ENCODE measurements at places on chromosomes 13 and 19.

DNA sequence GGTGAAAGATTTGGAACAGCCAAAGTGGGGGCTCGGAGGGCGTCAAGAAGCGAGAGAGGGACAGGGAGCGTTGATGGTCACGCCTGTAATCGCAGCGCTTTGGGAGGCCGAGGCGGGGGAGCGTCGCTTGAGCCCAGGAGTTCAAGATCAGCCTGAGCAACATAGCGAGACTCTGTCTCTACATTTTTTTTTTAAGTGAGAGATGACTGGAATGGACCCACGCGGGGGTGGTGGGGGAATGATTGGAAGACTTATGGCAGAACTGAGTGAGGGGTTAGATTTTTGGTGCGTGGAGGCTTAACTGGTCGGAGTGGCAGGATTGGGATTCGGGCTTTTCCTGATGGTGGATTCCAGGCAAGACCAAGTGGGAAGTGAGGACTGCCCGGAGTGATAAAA is 725 bp downstream of the PSMD8 start:
- DNase-seq: no peak

DNA sequence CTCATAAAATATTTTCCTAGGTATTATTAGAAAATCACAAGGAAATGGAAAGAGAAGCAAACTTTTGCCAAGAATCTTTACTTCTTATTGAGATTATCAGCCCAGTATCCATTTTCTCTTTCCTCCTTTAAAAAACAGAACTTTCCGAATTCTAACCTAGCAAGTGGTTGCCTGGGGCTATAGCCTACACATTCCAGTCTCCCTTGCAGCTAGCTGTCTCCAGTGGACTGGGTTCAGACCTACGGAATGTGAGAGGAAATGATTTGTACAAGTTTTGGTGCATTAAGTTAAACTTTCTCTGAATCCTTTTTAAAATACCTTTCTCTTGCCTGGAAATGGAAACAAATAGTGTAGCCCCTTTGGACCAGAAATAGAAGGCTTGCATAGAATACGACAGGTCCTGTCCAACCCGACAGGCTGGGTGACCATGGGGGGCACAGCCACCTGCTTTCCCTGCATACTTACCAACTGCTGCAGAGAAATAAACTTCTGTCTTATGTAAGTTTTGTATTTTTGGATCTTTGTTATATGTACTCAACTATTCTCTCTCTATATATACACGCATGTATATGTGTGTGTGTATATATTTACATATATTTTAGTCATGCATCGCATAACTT is 185.9 kb downstream of the NALCN start:
- no peak for DNase-seq

- DNase-seq: no peak
Measured at GRCh38 chr13:26400545-26400944, 146.6 kb downstream of the CDK8 start.

DNA sequence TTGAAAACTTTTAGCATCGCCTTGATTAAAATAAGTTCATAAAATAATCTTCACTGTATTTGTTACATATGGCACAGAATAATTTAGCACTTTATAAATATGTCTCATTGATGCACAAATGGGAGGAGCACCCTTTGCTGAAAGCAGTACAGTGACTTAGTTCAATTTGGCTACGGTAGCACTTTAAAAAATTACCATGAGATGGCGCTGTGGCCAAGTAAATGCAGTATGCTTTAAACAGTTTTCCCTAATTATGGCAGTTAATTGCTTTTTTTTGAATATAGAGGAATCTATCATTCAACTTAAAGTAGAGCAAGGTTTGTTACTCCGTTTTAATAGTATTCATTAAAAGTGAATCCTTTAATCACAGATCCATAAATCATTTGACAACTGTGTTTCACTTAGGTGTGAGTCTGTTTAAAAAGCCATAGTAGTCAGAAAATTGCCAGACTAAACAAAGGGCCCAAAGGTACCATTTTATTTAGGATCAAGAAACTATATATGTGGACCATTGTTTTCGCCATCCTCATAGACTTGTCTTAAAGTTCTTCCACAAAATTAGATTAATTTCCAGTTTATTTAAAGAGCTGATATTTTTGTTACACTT is 34.7 kb upstream of the ESD start:
- DNase-seq: no peak

DNA sequence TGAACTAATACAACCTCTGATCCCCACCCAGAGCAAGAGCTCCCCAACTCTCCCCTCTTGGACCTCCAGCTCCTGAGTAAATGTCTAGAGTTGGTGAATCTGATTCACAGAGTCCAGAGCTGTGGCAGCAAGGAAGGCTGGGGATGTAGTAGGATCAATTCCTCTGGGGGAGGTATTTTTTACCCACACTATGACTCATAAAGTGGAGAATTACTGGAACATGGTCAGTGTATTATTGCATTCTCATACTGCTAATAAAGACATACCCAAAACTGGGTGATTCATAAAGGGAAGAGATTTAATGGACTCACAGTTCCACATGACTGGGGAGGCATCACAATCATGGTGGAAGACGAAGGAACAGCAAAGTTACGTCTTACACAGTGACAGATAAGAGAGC is 496.7 kb downstream of the EFNB2 start:
- no peak for DNase-seq

- no peak for DNase-seq
Measured at GRCh38 chr13:103287659-103288058, 221.4 kb upstream of the SLC10A2 start.

DNA sequence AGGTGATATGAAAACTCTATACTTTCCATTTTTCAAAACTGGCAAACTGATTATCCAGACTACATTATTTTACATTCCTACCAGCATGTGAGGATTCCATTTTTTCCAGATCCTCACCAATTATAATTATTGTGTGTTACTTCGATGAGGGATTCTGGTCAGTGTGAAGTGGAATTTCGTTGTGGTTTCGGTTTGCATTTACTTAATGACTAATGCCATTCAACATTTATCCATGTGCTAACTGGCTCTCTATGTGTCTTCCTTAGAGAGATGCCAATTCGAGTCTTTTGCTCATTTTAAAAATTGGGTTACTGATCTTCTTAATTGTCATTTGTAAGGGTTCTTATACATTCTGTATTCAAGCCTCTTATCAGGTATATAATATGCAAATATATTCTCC is 1551.3 kb upstream of the MIR17HG start:
- no peak for DNase-seq

DNA sequence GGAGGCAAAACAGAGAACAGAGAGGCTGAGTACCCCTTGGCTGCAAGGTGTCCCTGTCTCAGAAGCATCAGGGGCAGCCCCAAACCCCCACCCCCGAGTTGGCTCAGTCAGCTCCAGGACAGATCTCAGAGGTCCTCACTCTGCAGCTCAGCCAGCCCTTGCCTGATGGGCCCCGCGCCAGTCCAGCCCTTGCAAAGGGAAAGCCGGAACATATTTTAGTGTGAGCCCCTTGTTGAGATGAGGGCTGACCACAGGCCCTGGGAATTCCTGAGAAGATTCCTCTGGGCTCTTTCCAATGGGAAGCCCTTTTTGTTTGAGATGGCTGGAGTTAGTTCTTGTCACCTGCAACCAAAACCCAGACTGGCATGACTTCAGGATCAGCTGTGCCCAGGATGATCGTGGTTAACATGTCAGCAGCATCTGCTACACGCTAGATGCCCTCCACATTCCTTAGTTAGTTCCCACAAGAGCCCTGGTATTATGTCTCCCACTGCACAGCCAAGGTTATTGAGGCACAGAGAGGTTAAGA is 33.9 kb upstream of the CCNE1 start:
- DNase-seq: no peak

- DNase-seq: no peak
Measured at GRCh38 chr19:32104850-32105235, 240.6 kb upstream of the ZNF507 start.

DNA sequence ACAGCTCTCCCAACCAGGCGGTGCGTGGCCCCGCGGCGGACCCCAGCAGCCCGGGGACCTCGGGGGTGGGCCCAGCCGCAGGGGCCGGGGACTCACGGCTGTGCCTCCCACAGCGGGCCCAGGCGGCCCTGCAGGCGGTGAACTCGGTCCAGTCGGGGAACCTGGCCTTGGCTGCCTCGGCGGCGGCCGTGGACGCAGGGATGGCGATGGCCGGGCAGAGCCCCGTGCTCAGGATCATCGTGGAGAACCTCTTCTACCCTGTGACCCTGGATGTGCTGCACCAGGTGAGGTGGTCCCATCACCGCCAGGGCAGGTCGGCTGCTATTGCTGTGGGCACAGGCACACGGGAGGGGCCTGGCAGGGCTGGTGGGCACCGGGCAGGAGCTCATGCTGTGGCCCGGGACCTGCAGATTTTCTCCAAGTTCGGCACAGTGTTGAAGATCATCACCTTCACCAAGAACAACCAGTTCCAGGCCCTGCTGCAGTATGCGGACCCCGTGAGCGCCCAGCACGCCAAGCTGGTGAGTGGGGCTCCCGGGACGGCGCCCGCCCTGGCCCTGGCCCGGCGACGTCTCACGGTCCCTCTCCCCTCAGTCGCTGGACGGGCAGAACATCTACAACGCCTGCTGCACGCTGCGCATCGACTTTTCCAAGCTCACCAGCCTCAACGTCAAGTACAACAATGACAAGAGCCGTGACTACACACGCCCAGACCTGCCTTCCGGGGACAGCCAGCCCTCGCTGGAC is 7.3 kb downstream of the PTBP1 start:
- DNase-seq: no peak

- no peak for DNase-seq
Measured at GRCh38 chr13:39862900-39863299, 207.4 kb downstream of the COG6 start.

GRCh38 chr19:50167314-50167721 is 4.2 kb upstream of the IZUMO2 start:
- DNase-seq: no peak

DNA sequence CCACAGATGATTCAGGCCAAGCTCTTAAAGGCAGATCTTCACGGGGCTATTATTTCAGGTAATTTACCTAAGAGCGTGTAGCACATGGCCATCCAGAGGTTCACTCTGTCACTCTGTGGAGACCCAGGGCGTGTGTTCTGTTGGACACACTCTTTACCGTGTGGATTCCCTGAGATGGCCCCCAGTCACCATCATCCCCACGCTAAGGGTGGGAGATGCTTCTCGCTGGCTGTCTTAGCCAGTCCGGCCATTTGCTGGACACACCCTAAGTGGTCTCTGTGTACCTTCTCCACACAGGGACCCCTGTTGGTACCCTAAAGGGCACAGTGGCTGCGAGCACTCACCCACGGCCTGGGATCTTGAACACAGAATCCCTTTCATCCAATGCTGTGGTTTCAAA is 6.0 kb downstream of the POP4 start:
- no peak for DNase-seq

GRCh38 chr19:40862785-40863184 is 12.5 kb upstream of the CYP2A6 start:
- DNase-seq: no peak

GRCh38 chr19:49570138-49570856 is 10.1 kb downstream of the NOSIP start:
- peak; percentile 91 for DNase-seq

GRCh38 chr19:18481505-18482222 is 40.2 kb downstream of the ELL start:
- no peak for DNase-seq

- no peak for DNase-seq
Measured at GRCh38 chr13:99132295-99132835, 68.3 kb upstream of the UBAC2 start.
